ENCODE measurements at places on chromosomes 13 and 19.

DNA sequence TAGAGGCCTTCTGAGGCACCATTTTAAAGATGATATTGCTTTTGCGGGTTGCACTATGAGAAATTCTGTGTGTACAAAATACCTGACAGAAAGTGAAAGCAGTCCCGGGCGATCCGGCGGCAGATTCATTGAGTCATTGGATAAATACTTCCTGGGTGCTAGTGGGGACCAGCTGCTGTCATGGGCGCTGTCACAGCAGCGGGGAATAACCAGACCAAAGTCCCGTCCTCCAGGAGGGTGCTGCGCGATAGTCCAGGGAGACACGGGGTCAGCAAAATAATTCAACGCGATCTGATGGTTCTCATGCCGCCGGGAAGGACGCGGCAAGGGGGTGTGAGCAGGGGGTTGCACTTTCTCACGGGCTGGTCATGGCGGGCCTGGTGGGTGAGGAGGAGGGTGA is 13.5 kb downstream of the ZFR2 start:
- DNase-seq: no peak

- DNase-seq: no peak
Measured at GRCh38 chr13:106819413-106820180, 251.7 kb upstream of the ARGLU1 start.

DNA sequence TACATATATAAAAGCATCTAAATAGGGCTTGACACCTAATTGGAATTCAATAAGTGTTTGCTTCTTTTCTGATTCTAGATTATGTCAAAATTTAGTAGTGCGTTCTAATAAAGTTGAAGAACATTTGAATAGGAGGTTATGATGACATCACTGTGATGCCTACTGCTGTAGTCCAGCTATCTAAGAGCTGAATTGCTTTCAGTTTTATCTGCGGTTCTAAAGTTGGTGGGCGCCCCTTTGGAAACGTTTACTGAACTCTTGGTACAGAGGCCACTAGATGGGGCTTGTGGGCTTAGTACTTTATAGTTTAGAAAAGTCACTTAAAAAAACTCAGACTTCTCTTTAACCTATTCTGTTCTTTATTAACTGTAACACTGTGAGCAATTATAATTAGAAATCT is 776.9 kb downstream of the GPC5 start:
- no peak for DNase-seq

DNA sequence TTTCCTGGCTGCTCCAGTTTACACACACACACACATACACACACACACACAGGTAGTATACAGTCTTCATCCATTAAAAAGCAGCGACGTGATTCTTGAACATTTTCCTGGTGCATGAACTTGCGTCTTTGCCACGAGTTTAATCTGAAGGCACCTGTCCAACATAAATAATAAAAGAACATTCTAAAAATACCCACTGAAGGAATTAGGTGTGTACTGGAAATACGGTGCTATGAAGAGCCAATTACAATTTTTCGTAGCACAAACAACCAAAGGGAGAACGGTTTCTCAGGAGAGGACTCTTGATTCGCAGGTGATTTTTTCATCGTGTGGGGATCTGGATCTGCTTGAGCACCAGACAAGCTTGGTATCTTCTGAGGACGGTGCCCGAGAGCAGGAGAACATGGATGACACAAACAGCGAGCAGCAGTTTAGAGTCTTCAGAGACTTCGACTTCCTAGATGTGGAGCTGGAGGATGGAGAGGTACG is 61.2 kb downstream of the ZAR1L start:
- no peak for DNase-seq

GRCh38 chr13:50744116-50744660 is 99.3 kb downstream of the DLEU7 start:
- no peak for DNase-seq

GRCh38 chr13:90696656-90697055 is 650.8 kb upstream of the MIR17HG start:
- DNase-seq: no peak

- DNase-seq: no peak
Measured at GRCh38 chr19:44611812-44612295, 1.5 kb upstream of the IGSF23 start.

DNA sequence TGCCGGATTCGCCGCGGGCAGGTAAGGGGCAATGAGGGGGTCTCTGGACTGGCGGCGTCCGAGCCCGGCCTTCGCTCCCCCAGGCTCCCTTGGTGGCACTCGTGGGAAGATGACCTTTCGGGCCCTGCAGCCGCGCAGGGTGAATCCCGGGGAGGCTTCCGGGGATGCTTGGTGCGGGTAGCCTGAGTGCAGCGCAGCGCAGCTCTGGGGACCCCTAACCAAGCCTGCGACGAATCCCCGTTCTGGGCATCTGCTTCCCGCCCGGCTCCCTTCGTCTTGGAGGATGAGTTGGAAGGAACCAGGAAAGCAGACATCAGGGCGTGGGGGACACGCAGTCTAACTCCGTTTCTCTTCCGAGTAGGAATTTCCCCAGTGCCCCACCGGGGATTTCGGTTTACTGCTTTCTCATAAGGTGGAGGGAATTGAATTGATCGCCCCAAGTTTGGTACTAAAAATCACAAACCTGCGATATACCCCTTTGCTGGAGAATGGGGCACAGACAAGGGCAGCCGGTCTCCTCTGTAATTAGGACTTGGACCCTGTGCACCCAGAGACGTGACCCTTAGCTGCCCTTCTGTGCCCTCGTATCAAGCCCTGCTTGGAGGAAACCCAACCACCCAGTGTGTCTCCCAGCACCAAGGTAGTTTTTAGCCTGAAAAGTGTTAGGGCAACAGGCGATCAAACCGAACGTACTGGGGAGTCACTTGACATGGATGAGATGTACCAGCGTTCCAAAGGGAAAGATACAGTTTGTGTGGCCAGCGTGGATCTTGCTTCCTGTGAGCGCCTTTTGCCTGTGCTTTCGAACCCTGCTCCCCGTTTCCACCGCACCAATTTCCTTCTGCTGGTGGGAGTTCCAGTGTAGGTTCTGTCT is 1.0 kb downstream of the GPC5 start:
- DNase-seq: no peak

- DNase-seq: no peak
Measured at GRCh38 chr19:38032951-38033350, 125.9 kb downstream of the SIPA1L3 start.

GRCh38 chr13:50130123-50130946 is 115.1 kb downstream of the KCNRG start:
- peak; percentile 33 for DNase-seq

- DNase-seq: no peak
Measured at GRCh38 chr13:110336681-110337080, 29.6 kb downstream of the COL4A2 start.

DNA sequence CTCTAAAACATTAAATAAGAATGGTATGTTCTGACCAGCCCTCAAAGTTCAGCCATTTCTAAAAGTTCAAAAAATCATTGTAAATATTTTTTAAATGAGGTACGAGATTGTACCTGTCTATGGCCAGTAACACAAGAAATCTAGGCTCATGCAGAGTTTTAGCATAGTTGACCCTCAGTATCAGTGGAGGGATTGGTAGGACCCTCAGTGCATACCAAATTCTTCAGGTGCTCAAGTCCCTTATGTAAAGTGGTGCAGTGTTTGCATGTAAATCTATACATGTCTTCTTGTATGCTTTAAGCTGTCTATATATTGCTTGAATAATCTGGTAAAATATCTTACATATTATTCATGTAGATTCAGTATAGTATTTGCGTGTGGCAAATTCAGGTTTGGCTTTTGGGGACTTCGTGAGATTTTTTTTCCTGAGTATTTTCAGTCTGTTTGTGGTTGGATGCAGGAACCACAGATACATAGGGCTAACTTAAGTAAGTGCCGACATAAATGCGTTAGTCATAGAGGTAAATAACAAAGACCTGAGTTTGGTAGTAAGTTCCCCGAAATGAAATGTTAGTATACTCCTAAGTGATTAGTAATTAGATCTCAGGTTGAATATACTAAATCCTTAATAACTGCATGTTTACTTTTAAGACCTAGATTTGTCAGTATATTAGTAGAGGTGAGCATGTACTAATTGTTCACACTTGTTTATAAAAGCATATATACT is 7.8 kb downstream of the MIR17HG start:
- no peak for DNase-seq

DNA sequence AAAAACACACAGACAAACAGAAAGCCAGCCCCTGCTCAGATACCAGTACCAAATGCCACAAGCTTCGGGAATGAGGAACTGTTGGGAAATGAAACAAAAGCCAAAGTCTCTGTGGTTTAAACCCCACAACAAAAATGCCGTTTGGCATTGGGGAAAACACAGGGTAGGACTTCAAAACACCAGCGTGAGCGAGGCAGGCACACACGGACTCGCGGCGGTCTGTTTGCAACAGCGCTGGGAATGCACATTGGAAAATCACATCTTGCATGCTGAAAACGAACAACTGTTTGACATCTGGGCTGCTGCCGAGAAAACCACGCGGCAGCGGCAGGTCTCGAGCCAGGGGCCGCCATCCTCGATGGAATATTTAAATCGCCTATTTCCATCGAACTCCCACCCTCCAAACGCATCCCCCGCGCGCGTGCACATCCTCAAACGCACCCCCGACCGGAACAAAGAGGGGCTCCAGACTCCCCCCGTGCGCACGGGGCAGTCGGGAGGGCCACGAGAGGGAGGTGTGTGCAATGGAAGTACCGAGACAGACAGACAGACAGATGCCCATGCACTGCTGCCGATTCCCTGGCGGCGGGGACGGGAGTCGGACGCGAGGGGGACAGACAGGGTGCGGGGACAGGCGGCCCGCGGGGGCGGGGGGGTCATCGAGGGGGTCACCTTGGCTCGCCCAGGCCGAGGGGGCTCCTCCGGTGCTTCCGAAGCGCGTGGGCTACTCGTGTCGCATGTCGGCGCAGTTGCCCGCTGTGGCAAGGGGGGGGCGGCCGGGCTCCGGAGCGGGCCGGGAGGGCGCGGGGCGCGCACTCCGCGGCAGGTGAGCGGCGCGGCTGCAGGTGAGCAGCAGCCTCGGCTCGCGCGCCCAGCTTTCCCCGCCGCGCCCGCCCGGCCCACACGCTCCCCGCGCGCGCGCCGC is at the start of gene GPR12:
Gene GPR12, minus strand, starts transcription at position 880 of the 925 bp plus-strand sequence. CDS start 959 bp downstream, outside the sequence.
- no peak for DNase-seq

DNA sequence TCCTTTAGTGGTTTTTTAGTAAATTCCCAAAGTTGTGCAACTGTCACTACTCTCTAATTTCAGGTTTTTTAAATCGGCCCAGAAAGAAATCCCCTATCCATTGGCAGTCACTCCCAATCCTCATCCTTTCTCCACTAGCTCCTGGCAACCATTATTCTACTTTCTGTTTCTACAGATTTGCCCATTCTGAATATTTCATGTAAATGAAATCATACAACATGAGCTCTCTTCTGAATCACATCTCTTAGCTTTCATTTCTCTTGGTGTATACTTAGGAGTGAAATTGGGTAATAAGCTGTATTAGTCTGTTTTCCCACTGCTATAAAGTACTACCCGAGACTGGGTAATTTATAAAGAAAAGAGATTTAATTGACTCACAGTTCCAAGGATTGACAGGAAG is 9.7 kb upstream of the ZNF223 start:
- no peak for DNase-seq

DNA sequence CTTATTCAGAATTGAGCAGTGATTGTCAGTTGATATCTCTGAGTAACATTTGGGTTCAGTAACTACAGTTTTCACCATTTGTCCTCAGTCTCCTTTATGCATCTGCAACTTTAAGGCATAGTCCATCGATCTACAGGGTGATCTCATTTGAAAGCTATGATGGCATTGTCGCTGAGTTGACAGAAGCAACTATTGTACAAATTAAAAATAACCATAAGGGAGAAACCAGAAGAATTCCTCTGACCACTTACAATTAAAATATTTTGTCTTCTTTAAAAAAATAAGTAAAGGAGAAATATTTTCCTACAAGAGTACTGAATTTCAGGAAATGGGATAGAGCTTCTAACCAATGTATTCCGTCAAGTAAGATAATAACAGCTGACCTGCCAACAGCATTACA is 30.6 kb downstream of the RAP2A start:
- no peak for DNase-seq

DNA sequence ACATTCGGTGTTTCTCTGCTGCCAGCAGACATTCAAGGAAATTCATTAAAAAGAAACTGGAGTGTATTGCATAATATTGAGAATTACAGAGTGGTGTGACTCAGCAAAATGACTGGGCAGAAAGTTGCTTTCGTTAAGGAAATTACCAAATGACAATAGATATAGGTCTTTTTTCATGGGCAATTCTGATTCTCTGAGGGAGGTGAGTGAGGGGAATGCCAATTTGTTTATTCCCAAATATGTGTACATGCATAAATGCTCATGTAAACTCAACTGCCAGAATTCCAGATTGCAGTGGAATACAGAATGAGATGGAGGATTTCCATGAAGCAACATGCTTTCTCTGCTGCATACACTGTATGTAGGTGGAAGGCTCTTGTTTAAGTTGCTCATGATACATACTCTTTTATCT is 1730.1 kb downstream of the SLITRK5 start:
- DNase-seq: no peak

DNA sequence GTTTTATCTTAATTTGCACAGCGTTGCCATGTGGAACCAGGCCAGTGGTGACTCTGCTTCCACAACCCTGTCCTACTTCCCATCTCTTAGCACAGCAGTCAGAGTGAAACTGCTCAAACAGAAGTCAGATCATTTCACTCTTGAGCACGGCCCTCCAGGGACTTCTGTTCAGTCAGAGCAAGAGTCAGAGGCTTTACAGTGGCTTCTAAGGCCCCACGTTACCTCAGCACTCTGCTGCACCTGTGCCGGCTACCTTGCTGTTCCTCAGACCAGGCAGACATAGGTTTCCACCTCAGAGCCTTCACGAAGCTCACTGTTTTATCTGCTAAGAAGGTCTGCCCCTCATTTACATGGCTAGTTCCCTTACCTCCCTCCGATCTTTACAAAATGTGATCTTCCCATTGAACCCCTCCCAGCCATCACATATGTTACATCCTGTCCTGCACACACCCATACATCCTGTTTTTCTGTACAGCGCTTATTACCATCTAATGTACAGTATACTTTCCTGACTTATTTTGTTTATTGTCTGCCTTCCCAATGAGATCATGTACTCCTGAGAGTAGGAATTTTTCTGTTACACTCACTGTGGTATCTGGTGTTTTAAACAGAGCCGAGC is 41.6 kb downstream of the TM9SF2 start:
- DNase-seq: peak; percentile 31

DNA sequence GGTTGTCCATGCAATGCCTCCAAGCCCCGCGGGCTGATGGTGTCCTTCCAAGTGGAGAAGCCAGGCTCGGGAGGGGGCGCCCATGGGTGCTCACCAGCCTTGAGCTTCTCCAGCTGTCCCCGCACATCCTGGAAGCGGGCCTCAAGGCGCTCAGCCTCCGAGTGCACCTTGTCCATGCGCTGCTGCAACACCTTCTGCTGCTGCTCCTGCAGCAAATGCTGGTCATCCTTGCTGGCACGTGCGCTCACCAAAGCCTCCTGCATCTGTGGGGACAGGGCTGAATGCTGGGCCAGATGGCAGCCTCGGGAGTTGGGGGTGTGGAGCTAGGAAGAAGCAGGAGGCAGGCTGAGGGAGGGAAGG is 22.8 kb upstream of the EMP3 start:
- no peak for DNase-seq

DNA sequence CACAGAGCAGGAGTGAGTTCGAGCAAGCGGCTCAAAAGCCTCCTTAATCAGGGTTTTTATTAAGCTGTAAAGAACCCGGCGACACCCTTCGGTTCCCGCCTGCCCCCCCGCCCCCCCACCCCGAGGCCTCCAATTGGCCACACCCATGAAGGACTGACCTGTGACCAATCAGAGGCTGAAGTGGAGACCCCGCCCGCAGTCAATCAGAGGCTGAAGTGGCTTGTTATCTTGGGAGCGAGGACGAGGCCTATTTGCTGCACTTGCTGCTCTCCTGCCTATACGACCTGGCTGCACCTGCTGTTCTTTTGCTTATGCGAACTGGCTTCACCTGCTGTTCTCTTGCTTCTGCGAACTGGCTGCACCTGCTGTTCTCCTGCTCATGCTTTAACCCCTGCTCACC is 844.9 kb downstream of the OLFM4 start:
- no peak for DNase-seq
